ENCODE measurements at places on chromosomes 4 and X.

DNA sequence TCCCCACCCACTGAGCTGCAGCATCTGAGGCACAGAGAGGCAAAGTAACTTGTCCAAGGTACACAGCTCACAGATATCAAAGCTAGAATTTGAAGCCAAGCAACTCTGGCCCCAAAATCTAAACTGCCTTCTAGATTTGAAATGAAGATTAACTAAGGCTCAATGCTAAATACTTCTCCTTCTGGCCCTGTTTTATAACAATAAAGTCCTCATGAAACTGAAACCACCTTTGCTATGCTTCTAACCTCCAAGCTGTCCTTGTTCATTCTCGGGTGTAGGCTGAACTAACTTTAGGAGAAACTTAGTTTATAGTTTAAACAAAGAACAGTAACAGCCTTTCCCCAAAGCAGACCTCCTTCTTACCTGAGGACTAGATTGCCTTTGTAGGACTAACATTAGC, 93.6 kb downstream of the DCTD start:
- DNase-seq, result no peak

- DNase-seq, result no peak
Measured at GRCh38 chr4:111011458-111011857, 388.6 kb upstream of the PITX2 start.

- peak; percentile 10 for DNase-seq
Measured at GRCh38 chrX:113675278-113675677, 834.6 kb upstream of the AMOT start.

DNA sequence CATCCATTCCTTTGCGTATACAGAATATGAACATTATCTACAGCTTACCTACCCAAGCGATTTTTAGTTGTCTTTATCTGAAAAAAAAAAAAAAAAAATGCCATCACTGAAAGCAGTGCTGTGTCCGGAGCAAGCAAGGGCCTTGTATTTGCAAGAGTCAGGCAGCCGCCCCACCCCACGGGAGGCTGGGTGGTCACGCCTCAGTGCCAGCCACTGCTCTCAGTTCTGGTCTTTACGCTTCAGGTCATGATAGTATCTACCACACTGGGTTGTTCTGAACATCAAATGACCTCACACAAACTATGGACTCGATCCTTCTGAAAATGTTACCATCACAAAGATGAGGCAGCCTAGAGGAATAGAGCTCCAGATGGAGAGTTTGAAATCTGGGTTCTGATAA, 62.7 kb upstream of the HELT start:
- DNase-seq, result no peak

GRCh38 chr4:100070868-100071267, 119.4 kb downstream of the DDIT4L start:
- DNase-seq, result no peak
